ENCODE measurements at places on chromosomes 4 and X.

DNA sequence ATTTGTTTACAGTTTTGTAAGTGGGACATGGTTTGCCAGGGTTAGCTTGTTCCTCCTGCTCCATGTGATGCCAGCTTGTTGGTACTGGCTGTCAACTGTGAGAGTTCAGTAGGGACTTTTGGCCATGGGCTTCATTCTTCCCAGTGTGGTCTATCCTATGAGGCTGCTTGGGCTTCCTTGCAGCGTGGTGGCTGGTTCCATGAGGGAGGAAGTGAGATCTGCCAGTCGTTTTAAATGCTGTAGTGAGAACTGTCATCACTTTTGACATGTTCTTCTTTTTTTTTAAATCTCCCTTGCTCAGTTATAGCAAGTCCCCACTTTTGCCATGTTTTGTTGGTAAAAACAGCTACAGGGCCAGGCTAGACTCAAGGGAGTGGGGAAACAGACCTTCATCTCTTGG lies 15.9 kb downstream of the NSD2 start:
- no peak for DNase-seq

- DNase-seq = no peak
These were observed 239.7 kb upstream of the NOCT start for GRCh38 chr4:138775890-138776289.

DNA sequence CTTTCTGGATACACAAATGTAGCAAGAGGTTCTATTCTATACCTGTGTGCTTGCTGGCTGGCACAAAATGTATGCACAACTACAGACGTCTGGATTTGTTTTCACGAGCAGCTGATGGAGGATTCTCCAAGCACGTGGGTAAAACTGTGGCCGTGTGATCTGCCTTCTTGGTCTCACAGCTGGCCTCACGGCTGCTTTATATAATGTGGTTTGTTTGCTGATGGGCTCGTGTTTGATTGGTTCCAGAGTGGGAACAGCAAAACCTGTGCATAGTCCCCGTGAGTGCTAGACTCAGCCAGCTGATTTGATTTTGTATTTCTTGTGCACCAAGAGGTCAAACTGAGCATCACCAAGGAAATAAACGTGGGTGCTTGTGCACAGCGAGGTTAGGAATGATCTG lies 262.6 kb upstream of the RPS6KA3 start:
- DNase-seq = no peak

GRCh38 chrX:50393902-50394301 lies 76.7 kb downstream of the DGKK start:
- DNase-seq = no peak

DNA sequence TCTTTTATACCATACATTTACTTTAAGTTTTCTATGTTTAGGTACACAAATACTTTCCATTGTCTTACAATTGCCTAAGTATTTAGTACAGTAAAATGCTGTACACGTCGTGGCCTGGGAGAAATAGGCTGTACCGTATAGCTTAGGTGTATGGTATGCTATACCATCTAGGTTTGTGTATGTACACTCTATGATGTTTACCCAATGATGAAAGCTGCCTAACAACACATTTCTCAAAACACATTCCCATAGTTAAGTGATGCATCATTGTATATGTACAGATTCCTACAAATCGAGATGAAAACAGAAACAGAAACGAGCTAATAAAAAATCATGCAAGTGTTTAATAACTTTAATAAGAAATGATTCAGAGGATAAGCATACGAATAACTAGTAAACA lies 51.6 kb downstream of the SPANXA2 start:
- no peak for DNase-seq

GRCh38 chr4:67131224-67131623 lies 414.1 kb downstream of the CENPC start:
- DNase-seq = no peak

DNA sequence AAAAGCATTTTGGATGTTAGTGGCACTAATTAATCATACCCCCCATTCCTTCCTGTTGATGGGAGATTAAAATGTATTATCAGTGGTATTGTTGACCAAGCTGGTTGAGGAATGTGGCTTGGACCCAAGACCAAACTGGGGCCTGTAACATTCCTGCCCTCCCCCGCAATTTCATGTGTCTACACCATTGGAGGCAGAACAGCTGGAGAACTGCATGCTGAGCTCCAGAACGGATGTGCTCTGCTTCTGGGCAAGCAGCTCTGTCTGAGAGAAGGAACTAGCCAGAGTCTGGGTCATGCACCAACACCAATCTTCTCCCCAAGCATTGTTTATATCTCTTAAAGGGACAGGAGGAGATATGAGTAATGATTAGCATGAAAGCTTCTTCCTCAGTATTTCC lies 185.5 kb downstream of the CEP135 start:
- DNase-seq = no peak

DNA sequence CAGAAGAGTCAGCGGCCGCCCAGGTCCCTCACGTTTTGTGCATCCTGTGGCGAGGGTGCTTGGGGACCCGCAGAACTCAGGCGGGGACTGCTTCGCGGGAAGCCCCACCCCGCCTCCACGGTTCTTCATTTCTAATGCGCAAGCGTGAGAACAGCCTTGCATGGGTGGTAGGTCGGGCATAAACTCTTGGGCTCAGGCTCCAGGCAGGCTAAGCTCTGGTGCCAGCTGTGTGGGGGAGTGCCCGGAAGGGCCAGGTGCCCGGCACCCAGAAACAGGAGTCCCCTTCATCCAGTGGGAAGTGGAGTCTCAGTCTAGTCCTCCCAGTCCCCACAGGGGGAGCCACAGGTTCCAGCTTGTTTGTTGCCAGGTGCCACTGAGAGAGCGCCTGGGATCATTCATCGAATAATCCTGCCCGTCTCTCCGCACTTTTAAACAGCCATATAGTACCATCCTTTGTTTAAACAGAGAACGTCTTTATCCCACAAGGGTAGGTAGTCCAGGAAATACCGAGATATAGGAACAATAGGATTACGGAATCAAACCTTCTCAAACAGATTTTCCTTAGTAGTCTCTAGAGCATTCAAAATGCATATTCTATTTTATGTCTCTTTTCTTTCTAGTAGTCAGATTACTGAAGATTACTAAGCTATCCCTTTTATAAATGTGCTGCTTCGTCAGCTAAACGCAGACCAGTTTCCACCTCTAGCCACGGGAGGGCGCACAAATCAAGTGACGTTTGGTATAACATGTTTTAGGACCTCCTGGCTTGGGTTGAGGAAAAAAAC lies 12.7 kb upstream of the RBBP7 start:
- DNase-seq = no peak

- no peak for DNase-seq
These were observed 11.9 kb downstream of the BLOC1S4 start for GRCh38 chr4:6727943-6728250.

GRCh38 chr4:174550541-174550940 lies 28.3 kb upstream of the HPGD start:
- DNase-seq = no peak

- DNase-seq = peak; percentile 82
These were observed at the start of gene CPE for GRCh38 chr4:165378745-165379677. Gene CPE, plus strand, starts transcription at chr4:165379008. Its CDS starts 214 bp downstream, at chr4:165379222.

GRCh38 chr4:158826057-158826456 lies 57.2 kb downstream of the FNIP2 start:
- DNase-seq = no peak

- no peak for DNase-seq
These were observed 270.0 kb downstream of the ARHGAP24 start for GRCh38 chr4:85744950-85745349.

GRCh38 chrX:23292988-23293651 lies 41.5 kb upstream of the PTCHD1 start:
- DNase-seq = no peak

DNA sequence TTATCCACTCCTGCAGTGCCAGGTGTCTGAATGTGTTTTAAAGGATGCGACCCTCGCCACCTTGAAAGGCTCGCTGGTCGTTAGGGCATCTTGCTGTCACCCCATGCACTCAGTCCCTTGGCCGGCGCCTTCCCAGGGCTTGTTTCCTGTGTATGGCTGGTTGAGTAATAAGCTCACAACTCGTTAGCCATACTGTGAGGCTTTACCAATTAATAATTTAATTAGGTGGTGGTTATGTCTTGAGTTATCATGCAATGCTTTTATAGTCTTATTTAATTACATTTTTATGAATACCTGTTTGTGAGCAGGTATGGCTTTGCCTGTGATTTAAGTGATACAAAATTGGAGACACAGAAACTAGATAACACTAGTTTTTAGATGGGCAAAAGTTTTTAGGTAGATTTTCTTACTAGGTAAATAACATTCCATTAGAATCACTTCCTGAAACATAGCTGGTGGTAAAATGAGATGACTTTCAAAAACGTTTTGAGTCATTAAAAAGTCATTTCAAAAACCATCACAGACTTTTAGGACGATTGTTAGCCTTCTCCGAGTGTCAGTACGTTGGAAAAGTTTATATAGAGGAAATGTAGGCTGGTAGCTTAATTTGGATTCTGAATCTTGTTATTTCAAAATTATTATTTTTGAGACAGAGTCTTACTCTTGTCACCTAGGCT lies 18.2 kb downstream of the PTTG2 start:
- no peak for DNase-seq

DNA sequence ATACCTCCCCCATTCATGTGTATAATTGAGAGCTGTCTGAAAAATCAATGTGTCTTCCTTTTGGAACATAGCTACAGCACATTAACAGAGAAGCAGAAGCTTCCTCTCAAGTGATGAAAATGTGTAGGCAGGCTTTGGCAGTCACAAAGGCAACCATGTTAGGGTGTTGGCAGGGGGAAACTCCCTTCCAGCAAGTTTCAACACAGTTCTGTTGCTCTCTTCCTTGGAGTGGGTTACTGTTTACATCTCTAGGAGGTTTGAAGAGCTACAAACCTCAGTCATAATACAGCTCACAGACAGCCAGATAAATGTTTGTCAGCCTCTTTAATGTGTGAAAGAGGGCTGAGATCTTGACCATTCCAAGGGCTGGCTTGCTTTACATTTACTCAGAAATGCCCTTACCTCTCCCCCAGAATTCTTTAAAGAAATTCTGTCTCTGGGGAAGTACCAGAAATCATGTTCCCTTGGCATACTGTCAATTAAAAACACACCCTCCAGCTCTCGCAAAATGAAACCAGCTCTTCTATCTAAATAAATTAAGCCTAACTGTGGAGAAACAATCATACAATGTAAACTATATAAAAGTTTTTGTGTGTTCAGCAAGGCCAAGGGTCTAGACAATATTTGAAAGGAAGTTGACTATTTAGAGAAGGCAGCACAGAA lies 18.9 kb downstream of the ZBTB33 start:
- peak; percentile 6 for DNase-seq

- no peak for DNase-seq
These were observed 880.5 kb downstream of the STPG2 start for GRCh38 chr4:97262769-97263168.

- DNase-seq = no peak
These were observed 837.4 kb downstream of the PCDH19 start for GRCh38 chrX:99572711-99573110.

GRCh38 chrX:142001934-142002333 lies 98.2 kb downstream of the MAGEC1 start:
- DNase-seq = no peak

GRCh38 chrX:49155243-49155899 lies 7.2 kb upstream of the MAGIX start:
- DNase-seq = no peak

DNA sequence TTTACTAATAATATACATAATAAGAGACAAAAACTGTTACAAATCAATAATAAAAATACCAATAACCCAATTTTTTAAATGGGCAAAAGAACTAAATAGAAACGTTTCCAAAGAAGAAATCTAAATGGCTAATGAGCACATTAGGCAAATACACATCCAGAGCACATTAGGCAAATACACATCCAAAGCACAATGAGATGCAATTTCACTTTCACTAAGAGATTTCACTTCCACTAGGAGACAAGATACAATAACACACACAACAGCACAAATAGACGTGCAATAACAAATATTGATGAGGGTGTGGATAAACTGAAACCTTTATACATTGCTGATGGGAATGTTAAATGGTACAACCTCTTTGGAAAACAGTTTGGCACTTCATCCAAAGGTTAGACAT lies 250.7 kb downstream of the ARAP2 start:
- no peak for DNase-seq

GRCh38 chr4:81913427-81913879 lies 441.7 kb upstream of the RASGEF1B start:
- peak; percentile 12 for DNase-seq

DNA sequence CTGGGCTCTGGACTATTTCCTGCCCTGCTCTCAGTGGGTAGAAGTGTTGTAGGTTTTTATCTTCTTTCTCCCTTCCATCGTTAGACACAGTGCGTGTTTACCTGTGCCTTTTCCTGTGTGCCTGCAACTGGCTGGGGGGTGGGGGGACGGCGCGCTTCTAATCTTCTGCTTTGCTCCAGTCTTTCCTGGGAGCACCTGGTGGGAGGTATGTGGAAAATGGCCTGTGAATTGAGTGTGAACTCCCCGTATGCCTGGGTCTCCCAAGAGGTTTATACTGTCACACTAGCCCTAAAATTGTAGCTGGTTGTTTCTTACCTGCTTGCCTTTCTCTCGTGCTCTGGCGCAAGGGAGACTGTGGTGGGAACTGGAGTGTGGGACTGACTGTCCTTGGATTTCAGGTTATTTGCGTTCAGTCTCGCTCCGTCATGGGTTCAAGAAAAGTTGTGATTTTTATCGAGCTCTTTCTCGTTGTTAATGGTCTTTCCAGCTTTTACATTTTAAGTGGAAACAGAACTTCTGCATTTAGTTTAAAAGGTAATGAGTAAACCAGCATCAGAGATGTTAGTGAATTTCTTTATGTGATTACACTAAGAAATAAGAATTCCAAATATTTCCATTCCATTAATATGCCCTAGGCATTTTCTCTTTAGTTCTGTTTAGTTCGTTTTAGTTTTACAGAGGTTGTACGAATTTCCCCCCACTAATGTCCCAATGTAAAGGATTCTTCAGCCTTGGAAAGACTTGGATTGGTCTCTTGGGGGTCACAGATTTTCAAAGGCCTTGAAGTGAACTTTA lies 15.3 kb downstream of the MRPL1 start:
- no peak for DNase-seq

GRCh38 chrX:97260679-97261078 lies 377.0 kb downstream of the RPA4 start:
- no peak for DNase-seq

- no peak for DNase-seq
These were observed 209.9 kb downstream of the PARM1 start for GRCh38 chr4:75142850-75143249.

- DNase-seq = no peak
These were observed 940.0 kb downstream of the SH3BGRL start for GRCh38 chrX:82141942-82142341.

DNA sequence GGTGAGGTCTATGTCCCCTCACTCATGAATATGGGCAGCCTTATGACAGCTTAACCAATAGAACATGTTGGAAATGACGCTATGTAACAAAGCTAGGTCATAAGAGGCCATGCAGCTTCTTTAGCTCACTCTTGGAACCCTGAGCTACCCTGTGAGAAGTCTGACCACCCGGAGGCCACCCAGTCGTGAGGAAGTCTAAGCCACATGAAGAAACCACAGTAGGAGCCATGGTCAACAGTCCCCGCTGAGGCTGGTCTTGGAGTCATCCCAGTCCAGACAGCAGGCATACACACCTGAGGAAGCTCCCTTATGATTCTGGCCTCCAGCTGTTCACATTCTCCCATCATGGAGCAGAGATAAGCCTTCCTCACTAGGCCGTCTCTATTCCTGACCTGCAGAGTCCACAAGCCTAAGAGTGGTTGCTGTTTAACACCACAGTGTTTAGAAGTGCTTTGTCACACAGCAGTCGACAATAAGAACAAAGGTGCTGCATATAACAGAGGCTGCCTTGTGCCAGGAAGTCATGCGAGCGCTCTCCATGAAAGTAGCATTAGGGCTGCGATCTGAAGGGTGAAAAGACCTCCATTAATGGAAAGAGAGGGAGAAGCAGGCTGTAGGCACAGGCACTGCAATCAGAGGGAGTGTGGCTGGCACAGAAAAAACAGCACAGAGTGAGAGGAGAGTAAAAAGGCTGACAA lies 38.2 kb downstream of the TSPAN5 start:
- no peak for DNase-seq

Measured in frontal cortex (tissue), 4 donors.